ENCODE measurements at places on chromosomes 6 and 20.

DNA sequence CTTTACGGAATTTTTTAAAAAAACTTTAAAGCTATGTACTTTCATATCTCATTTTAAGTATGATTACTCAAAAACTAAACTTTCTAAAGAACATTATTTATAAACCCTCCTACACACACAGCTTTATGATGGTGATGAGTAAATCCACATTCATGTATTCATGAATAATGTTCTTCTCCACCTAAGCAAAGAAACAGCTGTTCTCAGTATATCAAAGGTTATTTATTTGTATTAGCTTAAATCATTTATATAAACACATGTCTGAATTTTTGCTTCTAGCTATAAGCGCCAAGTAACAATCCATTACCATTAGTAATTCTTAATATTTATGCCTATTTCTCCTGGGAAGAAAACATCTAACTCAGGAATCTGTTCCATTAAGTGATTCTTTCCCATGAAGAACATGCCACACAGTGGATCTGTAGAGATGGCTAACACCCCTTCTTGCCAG is 63.3 kb downstream of the SMLR1 start:
- DNase-seq: no peak

DNA sequence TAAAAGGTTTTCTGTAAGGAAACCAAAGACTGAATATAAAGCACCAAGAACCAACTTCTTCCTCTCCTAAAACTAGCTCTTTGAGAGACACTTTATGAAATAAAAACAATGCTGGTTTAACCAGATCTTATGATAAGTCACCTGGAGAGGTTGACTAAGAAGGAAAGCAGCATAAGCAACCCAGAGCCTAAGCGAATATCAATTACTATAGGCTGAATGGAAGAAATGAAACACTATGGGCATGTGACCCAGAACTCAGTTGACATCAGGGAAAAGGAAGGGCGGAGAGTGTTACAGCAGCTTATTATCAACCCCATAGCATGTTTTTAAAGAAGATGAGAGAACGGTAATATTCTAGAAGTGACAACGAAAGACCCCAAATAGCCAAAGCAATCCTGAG is 94.1 kb upstream of the STMND1 start:
- DNase-seq: no peak

- DNase-seq: no peak
Observed at GRCh38 chr6:5053038-5053437, 32.1 kb upstream of the PPP1R3G start.

GRCh38 chr6:40844246-40844645 is 194.8 kb downstream of the UNC5CL start:
- peak; percentile 47 for DNase-seq

DNA sequence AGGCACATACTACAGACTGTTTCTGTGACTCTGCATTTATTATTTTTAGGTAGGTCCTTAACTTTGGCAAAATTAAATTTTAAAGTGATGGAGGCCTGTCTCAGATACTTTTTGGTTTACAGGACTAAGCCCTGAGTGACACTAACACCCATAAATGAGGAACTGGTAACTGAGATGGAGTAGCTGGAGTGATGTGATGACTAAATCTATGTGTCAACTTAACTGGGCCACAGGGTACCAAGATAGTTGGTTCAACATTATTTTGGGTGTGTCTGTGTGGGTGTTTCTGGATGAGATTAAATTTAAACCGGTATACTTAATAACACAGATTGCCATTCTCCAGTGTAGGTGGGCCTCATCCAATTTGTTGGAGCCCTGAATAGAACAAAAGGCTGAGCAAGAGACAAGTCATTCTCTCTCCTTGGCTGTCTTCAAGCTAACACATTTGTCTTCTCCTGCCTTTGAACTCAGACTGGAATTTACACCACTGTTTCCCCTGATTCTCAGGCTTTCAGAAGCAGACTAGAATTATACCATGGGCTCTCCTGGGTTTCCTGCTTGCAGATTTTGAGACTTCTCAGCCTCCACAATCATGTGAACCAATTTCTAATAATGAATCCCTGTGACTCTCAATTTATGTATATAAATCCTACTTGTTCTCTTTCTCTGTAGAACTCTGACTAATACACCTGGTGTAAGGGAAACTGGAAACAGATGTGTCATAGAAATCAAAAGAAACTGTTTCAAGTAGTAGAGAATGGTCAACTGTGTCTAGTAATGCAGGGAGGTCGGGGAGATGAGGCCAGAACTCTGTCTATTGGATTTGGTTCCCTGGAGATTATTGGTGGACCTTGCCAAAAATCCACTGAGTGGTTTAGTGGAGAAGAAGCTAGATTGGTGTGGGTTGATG is 579.2 kb downstream of the EPM2A start:
- DNase-seq: no peak

GRCh38 chr20:54291339-54292010 is 83.6 kb downstream of the PFDN4 start:
- DNase-seq: peak; percentile 0

- DNase-seq: no peak
Observed at GRCh38 chr6:113380591-113380990, 476.6 kb upstream of the MARCKS start.

DNA sequence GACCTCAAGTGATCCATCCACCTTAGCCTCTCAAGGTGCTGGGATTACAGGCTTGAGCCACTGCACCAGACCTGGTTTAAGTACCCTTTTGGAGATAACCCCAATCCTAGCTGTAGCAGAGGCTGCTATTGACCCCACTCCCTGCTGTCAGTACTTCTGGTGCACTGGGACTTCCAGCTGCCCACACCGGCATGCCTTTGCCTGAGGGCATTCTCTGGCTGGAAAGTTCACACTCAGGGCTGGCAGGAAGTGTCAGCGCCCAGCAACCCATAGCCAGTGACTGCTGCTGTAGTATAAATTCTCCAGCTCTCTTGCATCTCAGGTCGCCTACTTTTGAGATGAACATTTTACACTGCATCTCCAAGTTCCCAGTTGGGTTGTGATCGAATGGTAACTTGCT is 75.3 kb downstream of the UTRN start:
- DNase-seq: peak; percentile 29

GRCh38 chr20:25571817-25572216 is 13.5 kb downstream of the NINL start:
- DNase-seq: peak; percentile 27

DNA sequence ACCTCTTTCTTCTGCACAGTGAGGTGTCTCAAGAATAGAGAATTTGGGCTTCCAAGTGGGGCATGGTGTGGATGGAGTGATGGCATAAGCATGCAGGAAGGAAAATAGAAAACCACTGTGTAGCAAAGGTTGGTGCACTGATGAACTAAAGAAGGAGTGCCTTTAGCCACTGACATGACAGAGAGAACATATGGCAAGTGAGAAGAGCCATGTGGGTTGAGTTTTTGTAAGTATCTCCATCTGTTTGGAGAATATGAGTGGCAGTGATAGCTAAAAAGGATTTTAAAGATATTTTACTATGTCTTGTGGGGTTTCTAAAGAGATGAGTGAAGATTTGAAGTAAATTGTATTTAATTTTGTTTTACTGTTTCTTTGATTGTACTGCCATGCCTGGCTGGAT is 160.5 kb upstream of the GRIK2 start:
- peak; percentile 33 for DNase-seq

DNA sequence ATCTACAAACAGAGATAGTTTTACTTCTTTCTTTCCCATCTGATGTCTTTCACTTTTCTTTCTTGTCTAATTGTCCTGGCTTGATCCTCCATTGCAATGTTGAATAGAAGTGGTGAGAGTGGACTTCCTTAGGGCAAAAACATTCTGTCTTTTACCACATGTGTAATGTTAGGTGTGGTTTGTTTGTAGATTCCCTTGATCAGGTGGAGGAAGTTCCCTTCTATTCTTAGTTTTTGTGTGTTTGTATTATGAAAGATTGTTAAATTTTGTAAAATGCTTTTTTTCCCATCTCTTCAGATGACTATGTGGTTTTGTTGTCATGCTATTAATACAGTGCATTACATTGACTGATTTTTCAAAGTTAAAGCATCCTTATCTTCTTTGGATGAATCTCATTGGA is 41.6 kb upstream of the DUSP22 start:
- no peak for DNase-seq

DNA sequence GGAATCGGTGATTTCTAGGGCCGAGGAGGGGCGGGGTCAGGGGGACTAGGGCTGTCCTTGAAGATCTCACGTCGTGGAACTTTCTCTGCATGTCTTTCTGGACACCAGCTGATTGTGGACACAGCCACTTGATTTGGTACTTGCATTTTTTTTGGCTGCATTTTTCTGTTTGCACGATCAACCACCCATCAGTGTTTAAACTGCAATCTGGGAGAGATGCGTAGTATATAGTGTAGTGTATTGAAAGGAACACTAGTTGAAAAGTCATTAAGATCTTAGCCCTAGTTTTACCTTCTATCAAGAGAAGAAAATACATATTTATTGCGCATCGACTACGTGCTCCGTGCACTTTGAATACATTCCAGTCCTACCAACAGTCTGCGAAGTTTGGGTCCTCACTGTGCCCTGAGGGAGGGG is 657 bp downstream of the NT5DC1 start:
- DNase-seq: no peak

- DNase-seq: peak; percentile 84
Observed at GRCh38 chr6:125858427-125859320, 67.9 kb downstream of the NCOA7 start.

DNA sequence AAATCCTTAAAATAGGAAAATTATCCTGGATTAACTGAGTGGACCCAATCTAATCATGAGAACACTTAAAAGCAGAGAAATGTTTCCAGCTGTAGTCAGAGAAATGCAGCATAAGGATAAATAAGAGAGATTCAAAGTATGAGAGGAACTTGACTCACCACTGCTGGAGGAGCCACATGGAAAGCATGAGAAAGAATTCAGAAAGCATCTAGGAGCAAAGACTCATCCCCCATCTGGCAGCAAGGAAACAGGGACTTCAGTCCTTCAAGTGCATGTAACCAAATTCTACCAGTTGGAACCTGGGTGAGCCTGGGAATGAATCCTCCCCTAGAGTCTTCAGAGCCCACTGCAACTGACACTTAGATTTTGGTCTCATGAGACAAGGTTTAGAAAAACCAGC is 33.7 kb downstream of the RNF146 start:
- peak; percentile 37 for DNase-seq

GRCh38 chr6:82363428-82364086 is at the start of gene TPBG:
Gene TPBG (plus strand): TSS chr6:82363817. CDS start chr6:82364962, 1,145 bp downstream.
- peak; percentile 89 for DNase-seq

GRCh38 chr6:125722886-125723285 is 26.5 kb upstream of the HEY2 start:
- DNase-seq: peak; percentile 24

GRCh38 chr6:49462071-49462470 is 982 bp downstream of the MMUT start:
- DNase-seq: no peak

DNA sequence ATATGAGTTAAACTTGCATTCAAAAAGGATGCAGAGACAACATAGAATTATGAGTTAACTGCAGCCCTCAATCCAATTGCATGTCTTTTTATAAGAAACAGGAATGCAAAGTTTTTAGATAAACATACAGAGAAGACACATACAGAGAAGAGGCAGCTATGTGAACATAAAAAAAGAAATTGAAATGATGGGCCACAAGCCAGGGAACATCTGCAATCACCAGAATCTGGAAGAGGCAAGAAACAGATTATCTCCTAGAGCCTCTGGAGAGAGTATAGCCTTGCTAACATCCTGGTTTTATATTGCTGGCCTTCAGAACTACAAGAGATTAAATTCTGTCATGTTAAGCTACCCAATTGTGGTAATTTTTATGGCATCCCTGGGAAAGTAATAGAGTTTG is 257.2 kb upstream of the EYS start:
- DNase-seq: no peak

DNA sequence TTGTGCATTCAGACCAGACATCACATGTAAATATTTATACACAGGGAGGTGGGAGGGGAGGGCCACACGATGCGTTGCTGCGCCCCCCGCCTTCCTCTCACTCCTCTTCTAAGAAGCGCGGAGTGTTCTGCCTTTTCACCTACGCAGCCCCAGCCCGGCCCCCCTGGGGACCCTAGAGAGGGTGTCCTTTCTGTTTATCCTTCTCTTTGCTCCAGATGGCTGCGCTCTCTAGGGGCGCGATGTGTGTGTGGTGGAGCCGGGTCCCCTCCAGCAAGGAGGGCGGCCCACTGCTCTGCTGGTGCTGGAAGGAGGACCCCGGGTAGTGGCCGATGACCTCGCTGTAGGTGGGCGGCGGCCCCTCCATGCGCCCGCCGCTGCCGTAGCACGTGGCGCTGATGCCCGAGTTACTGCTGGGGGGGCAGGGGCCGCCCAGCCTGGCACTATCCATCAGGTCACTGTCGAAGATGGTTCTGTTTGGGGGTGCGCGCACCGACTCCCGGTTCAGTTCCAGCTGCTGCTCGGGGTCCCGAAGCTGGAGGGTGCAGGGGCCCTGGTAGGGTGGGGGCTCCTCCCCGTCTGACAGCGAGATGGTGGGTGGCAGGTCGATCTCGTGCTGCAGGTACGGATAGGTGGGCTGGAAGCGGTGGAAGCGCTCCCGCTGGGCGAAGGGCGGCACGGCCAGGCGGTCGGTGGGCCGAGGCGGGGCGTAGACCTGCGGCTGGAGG is 31.8 kb upstream of the ZBP1 start:
- no peak for DNase-seq

DNA sequence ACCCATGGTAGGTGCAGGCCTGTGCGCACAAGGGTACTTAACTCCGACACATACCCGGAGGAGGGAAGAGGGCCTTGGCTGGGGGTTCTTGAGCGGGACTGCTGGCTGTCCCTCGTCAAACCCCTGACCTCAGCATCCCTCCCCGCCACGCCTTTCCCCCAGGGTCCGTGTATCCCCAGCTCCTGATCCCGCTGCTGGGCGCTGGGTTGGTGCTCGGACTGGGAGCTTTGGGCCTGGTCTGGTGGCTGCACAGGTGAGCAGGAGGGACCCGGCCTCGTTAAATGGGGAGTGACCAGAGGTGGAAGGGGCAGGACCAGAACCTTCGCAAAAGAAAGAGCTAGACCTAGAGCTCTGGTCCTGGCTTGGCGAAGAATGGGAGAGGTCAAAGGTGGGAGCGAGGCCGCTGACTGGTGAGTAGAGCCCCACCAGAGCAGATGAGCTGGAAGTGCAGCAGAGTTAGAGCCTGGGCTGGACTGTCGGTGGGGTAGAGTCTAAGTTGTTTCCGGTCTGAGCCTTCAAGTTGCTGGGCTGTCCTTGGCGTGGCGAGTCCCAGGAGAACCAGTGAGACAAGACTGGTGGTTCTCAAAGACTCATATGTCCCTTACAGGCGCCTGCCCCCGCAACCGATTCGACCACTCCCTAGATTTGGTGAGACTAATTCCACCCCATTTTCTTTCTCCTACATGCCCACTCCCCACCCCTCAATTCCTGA is 963 bp downstream of the MPIG6B start:
- no peak for DNase-seq

GRCh38 chr6:39729945-39730344 is 4.7 kb upstream of the KIF6 start:
- DNase-seq: no peak
